Stimulated activated naive CD4-positive, alpha-beta T cell treated with Interleukin-2 at 50 U/mL for 16 hours (primary cell): ENCODE measurements at places on chromosomes 12 and 14.
A peak's percentile ranks its signal among the peaks of the same experiment; 100 is the strongest.

DNA sequence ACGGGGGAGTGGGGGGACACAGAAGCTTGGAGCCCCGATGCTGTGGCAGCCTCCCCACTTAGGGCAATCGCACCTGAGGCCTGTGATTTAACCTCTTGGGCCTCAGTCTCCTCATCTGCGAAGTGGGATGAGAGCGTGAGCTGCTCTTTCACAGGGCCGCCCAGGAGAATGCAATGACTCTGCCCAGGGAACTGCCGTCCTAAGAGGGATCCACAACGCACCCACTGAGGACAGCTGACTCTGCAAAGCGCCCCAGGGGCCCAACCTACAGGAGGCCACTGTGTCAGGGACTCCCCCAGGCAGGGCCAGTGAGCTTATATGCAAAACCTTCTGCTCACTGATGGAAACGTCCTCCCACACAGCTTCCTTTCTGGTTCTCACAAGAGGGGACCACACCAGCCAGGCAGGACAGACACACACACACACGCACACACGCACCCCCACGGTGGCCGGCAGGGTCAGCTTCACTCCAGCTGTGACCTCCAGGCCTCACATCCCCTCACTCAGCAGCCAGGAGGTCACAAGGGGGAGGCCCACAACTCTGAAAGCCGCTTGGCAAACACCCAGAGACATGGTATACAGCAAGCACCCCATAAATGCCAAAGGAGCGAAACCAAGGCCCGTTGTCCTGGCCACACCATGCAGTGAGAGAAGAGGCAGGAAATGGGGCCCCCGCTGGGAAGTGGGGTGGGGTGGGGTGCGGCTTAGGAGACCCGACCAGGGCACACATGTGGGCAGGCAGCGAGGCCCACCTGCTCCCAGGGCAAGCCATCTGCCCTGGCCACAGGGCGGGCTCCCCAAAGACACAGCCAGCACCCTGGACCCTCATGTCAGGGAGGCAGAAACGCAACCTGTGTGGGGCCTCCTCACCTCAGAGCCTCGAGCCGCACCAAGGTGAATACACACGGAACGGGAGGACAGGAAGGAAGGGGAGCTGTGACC is 73.3 kb downstream of the NCOR2 start:
- DNase-seq, result peak; percentile 55

DNA sequence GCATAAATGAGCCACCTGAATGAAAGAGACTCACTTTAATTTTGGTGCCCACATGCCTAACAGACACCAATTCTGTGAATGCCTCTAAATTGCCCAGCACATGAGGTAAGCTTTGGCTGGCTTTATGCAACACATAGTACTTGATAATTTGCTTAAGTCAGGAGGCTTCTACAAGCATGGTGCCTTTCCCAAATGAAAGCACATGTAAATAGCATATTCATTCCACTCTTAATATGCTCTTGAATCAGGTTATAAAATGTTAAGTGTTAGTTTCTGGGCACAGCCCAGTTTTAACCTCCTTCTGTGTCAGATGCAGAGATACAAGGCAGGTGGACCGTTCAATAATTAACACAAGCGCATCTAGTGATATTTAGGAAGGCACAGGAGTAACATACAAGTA is 15.6 kb downstream of the TMCC3 start:
- no peak for DNase-seq

DNA sequence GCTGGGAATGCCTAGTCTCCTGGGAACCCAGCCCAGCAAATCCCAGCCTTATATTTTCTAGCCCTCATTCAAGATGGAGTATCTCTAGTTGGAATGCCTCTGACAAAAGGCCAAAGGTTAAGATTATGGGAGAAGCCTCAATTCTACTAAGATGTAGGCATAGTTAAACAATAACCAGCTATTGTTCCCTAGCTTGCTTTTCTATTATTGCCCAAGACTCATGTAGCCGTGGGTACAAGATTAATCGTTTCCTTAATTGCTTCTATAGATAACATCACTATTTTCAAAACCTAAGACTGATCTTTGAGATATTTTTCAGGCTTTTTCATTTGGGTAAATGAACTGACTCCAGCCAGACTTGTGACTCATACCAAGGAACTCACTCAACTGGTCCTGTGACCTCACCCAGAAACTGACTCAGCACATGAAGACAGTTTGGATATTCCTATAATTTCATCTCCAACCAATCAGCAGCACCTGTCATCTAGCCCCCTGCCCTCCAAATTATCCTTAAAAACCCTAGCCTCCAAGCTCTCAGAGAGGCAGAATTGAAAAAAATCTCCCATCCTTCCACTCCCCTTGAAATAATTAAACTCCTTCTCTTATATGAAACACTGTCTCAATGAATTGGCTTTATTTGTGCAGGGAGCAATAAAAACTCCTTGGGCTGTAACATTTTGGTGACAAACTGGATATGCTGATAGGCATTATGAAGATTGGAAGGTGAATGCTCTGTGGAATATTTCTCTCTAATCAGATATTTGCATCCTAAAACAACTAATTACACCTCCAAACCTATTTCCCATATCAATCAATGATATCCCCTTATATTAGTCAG is 589.0 kb downstream of the C12orf50 start:
- no peak for DNase-seq

DNA sequence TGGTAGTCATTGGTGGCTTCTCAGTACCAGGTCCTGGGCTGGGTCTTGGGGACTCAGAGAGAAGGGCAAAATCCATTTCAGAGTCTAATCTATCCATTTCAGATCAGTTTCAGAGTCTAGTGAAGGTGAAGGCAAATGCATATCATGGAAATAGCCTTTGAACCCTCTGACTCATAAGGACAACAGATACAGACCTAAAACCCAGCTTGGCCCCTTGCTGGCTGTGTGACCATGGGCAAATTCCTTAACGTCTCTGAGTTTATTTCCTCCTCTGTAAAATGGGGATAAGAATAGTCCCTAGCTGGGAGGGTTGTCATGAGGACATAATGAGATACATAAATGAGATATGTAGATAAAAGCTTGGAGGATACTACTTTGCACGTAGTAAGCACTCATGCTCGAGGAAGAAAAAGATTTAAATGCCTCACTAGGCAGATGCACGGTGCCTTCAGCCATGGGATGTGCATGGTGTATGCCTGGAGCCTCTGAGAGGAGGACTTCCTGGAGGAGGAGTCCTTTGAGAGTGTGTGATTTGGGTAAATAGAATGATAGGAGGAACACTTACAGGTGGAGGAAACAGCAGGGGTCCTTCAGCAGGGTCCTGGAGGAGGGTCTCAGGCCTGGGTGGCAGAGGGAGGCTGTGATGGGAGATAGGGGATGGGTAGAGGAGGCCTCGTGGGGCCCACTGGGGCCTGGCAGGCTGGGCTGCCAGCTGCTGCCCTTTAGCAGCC is 8.0 kb downstream of the DTX1 start:
- no peak for DNase-seq

DNA sequence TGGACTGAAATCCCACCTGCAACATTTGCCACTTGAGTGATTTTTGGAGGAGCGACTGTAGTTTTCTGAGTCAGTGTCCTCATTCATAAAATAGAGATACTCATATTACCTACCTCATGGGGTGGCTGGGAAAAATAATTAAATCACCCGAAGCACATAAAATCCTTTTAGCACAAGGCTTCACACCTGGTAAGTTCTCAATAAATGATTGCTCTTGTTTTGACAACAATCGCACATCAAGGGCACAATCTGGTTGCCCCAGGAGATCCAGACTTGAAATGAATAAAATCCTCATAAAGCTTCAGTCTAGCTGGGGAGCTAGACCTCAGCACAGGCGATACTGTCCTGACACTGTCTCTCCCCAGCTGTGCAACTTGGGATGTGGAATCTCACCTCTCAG is 76.0 kb upstream of the CCDC60 start:
- DNase-seq, result no peak

- DNase-seq, result no peak
These were observed 23.6 kb upstream of the ATF1 start for GRCh38 chr12:50740307-50740706.

DNA sequence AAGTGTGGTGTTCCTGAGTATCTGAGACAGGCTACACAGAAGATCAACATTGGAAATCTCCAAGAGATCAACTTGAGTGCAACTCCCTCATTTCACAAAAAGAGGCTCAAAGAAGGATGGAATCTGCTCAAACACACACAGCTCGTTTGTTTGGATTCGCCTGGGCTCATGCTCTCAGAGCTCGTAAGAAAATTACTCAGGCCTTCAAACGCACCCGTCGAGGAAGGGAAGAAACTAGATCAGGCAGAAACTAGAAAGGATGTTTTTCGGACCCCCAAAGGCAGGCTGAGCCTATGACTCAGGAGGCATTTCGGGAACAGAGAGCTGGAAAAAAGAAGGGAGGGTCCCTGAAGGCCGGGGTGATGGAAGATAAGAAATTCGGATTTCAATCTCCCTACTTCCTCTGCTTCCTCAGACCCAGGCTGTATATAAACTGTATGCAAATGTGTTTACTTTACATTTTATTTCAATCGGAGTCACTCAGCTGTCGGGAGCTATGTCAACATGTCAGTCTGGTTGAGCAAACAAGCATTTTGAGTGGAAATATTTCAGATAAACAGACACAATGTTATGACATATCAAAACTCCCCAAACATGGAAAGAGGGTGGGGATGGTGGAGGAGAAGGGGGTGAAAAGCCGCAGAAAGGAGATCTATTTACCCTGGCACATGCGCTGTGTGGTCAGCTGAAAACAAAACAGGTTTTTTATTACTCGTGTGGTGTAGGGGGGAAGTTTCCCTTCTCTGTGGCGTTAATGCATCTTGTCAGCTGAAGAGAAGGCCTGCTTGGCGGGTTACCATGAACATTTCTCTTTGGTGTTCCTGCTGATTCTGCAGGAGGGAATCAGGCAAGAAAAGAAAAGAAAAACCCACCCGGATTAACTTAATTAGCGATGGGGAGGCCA is 129.1 kb upstream of the TBX3 start:
- no peak for DNase-seq

- DNase-seq, result no peak
These were observed 14.5 kb downstream of the BAG5 start for GRCh38 chr14:103547941-103548462.

DNA sequence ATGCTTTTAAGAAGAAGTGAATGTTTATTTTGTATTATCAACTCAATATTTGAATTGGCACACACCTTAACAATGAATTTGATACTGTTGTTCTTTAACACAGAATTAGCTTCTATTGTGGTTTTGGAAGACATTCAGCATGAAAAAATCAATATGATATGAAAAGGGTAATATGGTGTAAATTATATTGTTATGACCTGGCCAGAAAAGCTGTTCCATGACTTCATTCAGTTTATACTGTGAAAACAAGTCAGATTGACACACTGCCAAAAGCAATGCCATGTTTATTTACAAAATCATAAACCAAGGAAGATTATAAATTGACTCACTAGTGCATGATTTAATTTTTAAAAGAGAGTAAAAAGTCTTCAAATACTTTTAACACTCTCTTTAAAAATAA is 851.4 kb upstream of the SEL1L start:
- no peak for DNase-seq

DNA sequence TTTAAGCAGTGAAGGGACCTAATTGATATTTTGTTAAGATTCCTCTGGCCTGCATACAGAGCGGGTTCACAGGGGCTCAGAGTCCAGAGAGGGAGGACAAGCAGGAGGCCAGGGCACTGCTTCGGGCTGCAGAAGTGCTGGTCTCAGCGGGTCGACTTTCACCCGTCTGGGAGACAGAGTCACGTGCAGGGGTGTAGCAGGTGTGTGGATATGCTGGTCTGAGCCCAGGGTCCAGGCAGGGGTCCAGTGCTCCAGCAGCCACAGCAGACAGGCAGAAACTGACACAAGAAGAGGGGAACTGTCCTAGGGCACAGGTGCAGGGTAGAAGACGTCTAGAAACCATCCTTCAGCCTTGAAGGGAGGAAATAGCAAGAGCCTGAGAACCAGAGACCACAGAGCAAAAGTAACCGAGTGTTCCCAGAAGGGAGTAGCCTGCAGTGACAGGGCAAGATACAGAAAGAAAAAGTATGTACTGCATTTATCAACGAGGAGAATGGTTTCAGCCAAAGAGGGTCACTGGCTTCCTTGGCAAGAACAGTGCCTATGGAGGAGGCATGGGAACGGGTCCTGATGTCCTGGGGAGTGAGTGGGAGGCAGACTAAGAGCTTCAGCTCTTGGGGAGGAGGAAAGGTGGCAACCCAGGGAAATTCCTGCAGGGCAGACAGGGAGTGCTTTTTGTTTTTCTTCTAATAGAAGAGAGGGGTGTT is 28.7 kb downstream of the FBXO21 start:
- DNase-seq, result no peak

DNA sequence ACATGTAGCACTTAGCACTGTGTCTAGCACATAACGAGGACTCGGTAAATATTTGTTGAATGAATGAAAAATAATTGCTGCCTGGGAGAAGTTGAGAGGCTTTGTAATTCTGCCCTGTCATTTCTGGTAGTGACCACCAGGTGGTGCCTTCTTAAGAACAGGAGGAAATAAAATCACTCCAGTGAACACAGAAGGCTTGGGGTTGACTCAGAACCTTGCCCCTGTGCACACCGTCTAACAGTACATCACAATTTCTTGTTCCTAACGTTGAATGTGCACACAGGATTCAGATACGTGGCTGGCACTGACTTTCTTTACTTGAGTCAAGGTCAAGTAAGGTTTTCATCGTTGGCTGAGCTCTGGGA is 91.8 kb downstream of the RGS6 start:
- peak; percentile 19 for DNase-seq

DNA sequence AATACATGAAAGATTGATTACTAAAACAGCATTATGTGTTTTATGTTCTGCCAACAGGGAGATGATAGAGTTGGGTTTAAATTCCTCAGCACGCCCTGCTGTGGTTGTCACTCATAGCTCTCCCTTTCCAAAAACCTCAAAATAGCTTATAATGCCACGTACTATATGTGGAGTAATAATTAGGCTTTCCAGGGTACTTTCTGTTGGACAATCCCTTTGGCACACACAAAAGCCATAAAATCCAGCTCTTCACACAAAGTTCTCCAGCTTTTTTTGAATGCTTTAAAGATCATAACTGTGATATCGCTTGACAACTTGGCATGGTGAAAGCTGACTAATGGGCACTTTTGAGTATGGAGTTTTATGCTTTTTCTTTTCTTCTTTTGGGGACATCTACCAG is 145.3 kb upstream of the DCN start:
- DNase-seq, result no peak

GRCh38 chr14:50354527-50354926 is 42.2 kb downstream of the CDKL1 start:
- no peak for DNase-seq

GRCh38 chr12:130832561-130833209 is 6.4 kb downstream of the STX2 start:
- DNase-seq, result no peak

GRCh38 chr12:40439771-40440492 is 215.1 kb downstream of the LRRK2 start:
- no peak for DNase-seq

GRCh38 chr12:121033625-121034349 is 5.3 kb downstream of the OASL start:
- peak; percentile 59 for DNase-seq
